Activated CD4-positive, alpha-beta T cell treated with anti-CD3 and anti-CD28 coated beads, Interleukin-2, Interleukin-6, amounts not matched to agents 100 ng/mL and 50 ng/mL, durations not matched to agents 16 hours and 8 hours (primary cell): ENCODE measurements at places on chromosomes 13 and 19.

GRCh38 chr13:79673310-79673992 is 192.5 kb downstream of the NDFIP2 start:
- no peak for DNase-seq

- DNase-seq = peak; percentile 59
These were observed 6.8 kb downstream of the RPS11 start for GRCh38 chr19:49502866-49503581.

DNA sequence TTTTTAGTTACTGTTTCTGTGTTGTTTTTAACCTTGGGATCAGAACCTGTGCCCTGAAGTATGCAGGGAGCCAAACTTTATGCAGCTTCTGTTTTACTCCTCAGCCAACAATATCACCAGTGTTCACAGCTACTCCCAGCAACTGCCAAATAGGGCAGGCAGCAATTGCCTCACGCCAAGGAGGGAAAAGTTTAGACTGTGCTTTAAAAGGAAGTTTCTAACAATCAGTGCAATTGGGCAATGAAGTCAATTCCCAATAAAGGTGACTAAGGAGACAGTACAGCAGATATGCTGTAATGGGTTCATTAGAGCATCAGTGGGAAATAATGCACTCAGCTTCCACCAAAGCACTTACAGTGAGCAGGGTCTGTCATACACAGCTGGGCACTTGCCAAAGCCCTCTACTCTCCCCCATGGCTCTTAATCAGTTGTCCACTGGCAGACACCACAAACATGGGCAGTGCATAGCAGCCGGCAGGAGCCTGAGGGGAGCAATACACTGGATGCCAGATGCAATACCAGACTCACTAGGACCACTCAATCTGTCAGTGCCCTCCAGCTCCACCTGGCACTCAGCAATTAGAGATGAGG is 19.3 kb downstream of the ENOX1 start:
- no peak for DNase-seq

- no peak for DNase-seq
These were observed 74.7 kb downstream of the KL start for GRCh38 chr13:33090755-33091414.

DNA sequence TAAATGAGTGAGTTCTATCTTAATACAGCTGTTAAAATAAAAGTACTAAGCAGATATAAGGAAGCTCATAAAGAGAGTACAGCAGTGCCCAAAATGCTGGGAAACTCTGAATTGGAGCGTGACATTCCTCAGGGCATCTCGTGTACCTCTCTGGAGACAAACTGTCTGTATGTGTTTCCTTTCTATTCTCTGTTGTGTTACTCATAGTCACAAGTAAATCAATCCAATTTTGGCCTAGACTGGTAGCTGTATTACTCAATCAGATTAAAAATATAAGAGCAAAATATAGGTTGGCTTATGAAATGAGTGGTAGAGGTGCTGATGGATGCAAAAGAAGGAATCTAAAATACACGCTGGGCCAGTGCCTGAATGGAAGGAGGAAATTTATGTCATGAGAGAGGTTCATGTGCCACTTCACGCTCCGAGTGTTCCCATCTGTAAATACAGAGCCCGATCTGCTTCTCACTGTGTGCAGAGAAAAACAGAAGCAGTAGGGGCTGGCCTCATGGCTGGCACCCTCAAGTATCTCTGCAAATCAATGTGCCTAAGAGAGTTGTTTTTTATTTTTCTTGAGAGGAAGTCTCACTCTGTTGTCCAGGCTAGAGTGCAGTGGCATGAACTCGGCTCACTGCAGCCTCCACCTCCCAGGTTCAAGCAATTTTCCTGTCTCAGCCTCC is 58.7 kb upstream of the RGCC start:
- DNase-seq = no peak

- DNase-seq = no peak
These were observed 297.0 kb downstream of the RBM26 start for GRCh38 chr13:79108914-79109643.

DNA sequence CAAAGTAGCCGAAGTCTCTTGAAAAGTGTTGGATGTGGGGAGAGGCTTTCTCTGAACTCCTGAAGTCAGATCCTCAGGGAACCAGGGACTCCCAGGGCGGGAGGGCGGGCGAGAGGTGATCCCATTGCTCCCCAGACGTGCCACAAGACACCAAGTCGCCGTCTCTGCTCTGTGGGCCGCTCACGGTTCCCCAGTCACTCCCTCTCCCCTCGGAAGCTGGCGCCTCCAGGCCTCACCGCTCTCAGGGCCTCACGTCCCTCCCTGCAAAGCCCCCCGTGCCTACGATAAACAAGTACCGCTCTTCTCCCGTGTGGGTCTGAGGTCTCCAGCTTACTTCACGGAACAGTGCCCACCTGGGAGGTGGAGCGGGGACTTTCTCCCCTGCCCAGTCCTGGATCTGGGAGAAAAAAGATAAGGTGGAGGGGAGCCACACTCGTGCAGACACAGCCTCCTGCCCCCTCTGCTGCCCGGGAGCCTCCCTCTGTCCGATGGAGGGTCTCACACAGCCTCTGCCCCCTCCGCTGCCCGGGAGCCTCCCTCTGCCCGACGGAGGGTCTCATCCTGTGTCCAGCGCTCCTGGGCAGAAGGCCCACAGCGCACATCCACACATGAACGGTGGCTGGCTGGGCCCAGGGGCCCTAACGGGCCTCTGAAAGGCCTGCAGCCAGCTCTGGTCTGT is 50.7 kb downstream of the GAS6 start:
- DNase-seq = no peak

- DNase-seq = no peak
These were observed 1629.4 kb downstream of the PCDH9 start for GRCh38 chr13:65600702-65601101.

DNA sequence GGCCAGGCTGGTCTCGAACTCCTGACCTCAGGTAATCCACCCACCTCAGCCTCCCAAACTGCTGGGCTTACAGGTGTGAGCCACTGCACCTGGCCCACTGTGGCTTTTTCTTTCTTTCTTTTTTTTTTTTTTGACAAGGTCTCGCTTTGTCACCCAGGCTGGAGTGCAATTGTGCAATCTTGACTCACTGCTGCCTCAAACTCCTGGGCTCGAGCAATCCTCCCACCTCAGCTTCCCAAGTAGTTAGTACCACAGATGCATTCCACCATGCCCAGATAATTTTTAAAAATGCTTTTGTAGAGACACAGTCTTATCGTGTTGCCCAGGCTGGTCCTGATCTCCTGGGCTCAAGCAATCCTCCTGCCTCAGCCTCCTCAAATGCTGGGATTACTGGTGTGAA is 12.1 kb upstream of the FCGBP start:
- DNase-seq = no peak

- no peak for DNase-seq
These were observed 4.0 kb upstream of the ZNF8 start for GRCh38 chr19:58274771-58275201.

GRCh38 chr13:41311406-41312175 is 524 bp downstream of the NAA16 start:
- DNase-seq = peak; percentile 59

- DNase-seq = no peak
These were observed 16.5 kb downstream of the ZAR1L start for GRCh38 chr13:32298695-32299094.
